ENCODE measurements at places on chromosomes 7 and 10.

- DNase-seq = peak; percentile 89
Observed at GRCh38 chr7:46391231-46392201, 470.4 kb upstream of the IGFBP3 start.

DNA sequence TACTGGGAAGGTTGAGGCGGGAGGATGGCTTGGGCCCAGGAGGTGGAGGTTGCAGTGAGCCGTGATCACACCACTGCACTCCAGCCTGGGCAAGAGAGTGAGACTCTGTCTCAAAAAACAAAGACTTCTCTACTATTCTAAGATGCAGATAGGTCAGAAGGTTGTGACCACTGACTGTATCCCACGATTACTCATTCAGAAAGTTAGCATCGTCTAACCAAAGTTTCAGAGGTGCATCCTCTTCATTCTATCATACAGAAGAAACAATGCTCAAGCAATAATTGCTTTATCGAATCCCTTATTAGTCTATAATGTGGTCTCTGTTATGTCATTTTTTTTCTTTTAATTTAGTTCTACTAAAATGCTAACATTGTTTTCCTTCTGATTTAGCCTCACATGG is 348.7 kb upstream of the LRGUK start:
- no peak for DNase-seq

GRCh38 chr7:102214477-102215072 is 72.1 kb upstream of the SH2B2 start:
- no peak for DNase-seq

DNA sequence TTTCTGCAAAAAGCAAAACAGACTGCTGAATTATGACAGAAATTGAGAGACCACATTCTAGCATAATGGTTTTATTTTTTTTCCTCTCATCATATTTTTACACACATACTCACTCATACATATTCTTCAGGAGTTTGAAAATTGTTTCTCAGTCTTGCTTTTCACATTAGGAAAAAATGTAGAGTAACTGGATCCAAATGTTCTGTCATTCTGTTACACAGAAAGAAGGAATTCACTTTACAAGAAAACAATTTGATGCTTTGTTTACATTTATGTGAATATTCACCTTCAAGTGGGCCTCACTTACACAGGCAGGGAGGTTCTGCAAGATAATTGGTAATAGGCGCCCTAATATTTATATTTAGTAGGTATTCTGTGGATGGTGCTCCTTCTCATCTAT is 82.0 kb downstream of the ARL4A start:
- DNase-seq = peak; percentile 16

- no peak for DNase-seq
Observed at GRCh38 chr7:103446049-103446520, at the start of gene SLC26A5. SLC26A5 (minus strand) TSS chr7:103446207; CDS start chr7:103421514, 24,693 bp downstream.

- DNase-seq = no peak
Observed at GRCh38 chr10:52965509-52965908, 192.9 kb upstream of the MBL2 start.

DNA sequence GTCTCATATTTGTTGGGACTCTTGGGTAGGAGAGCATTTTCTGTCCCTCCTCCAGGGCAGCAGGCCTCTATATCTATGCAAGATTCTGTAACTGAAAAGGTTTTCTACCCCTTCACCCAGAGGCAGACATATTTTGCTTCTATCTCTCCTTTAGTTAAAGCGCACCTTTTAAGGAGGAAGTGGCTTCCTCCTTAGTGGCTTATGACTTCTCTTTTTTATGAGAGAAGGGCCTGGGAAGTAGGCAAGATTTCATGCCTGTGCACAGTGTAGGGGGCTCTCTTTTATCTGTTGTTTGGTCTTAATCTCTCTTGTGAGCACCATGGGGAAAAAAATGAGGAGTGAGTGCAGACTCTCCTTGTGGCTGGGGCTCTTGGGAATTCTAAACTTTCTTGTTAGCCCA is 122.1 kb downstream of the LRMDA start:
- no peak for DNase-seq
